NCI-H82 (cell line): ENCODE measurements at places on chromosomes 5 and 9.

DNA sequence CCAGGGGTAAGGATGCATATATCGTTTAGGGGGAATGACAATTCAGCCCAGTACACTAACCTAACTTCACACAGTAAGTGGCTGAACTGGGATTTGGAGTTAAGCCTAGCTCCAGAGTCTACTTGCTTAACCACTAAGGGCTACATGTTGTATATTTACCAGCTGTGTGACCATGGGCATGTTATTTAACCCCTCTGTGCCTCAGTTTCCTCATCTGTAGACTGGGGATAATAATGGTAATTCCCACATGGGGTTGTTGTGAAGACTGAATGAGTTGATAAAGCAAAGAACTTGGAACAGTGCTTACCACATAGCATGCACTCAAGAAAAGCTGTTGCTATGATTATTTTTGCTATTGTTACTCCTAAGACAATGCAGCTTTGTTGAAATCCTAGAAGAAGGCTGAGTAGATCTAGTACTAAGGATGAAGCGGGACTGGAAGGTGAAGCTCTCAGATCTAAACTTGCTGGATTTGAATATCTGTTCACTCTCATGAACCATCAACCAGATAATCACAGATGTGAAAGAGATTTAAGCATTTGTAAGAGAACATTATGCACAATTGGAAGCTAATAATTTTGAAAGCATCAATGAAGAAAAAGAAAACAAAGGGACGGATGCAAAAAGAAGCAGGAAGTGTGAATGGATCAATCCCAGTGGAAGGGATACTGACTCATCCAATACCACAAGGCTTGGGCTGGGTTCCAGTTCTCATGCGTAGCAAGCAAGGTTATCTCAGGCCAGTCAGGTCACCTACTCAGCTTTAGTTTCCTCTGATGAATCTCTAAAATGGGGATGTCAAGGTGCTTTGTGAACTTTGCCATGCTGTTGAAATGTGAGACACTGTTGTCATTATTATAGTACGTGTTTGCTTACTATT, 78.5 kb upstream of the TBC1D2 start:
- no peak for DNase-seq

DNA sequence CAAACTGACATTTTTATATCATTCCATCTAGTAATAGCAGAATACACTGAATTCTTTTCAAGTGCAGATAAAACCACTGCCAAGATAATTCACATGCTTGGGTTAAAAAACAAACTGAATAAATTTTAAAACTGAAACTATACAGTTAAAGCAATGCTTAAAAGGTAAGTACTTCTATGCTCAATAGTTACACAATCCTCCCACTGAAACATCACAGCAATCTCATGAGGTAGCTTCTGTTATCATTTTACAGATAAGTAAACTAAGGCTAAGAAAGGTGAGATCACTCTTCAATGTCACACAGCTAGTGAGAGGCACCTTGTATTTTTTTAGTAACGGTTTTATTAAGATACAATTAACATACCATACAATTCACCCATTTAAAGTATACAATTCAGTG, 13.4 kb upstream of the GOLGA1 start:
- no peak for DNase-seq

DNA sequence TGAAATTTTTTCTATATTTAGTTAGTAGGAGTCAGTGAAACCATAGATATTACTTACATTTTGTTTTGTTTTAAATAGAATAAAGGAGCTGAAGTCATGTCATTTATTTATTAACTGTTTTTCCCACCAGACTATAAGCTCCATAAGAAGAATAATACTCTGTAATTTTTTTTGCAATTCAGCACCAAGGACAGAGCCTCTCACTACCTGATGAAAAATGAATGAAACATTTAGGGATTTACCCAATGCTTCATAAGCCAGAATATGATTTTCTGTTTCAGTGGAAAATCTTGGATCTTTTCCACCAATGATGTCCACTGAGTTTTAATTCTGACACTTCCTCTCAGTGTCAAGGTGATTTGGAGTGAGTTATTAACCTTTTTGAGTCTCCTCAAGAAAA, 624.9 kb upstream of the GRAMD2B start:
- DNase-seq: no peak

- no peak for DNase-seq
These were observed 247.0 kb upstream of the SLC30A5 start for GRCh38 chr5:68846828-68847227.

GRCh38 chr5:16546732-16547131, 70.1 kb downstream of the RETREG1 start:
- DNase-seq: no peak

DNA sequence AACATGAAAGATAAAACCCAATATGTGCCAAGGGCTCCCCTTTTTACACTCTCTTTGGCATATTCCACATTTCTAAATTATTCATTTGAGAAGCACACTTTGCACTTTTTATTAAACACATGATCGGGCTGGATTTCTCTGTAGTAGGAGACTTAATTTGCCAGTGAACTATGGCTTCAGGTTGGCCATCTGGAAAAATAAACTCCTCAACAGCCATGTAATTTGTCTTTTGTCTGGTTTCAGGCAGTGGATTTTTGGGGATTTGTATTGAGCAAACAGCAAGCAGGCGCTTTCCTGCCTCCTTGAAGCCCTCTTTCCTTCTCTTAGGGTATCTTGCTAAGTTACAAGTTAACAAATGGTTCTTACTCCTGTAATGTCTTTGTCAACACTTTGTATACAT, 73.0 kb upstream of the DMRTA1 start:
- no peak for DNase-seq

DNA sequence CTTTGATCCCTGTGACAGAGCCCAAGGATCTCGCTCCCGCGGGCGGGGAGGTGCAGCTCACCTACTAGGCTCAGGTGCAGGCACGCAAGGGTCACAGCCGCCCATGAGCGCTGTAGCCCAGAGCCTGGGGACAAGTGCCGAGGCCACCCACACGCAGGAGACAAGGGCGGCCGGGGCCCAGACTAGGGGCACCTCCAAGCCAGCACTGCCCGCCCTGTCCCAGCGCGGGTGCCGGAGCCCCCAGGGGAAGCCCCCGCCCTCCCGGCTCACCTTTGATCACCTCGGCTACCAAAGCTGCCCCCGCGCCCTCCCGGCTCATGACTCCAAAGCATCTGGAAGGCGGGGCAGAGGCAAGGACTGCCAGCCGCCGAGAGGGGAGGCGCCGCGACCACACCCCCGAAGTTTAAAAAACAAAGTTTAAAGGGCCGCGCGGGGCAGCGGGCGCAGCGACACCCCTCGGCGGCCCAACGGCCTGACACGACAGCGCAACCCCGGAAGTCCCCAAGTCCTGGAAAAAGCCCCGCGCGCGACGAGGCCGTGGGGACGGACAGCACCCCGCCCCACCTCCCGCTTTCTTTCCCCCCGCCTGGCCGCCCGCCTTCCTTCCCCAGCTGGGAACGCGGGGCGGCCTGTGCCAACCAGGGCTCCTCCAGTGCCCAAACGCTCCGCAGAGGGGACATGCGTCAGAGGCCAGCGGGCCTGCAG, 53.0 kb downstream of the CDC14B start:
- peak; percentile 56 for DNase-seq

- DNase-seq: no peak
These were observed 175.3 kb downstream of the ARL15 start for GRCh38 chr5:54135042-54135441.

GRCh38 chr5:127001621-127002296, 28.6 kb downstream of the MARCHF3 start:
- DNase-seq: no peak

DNA sequence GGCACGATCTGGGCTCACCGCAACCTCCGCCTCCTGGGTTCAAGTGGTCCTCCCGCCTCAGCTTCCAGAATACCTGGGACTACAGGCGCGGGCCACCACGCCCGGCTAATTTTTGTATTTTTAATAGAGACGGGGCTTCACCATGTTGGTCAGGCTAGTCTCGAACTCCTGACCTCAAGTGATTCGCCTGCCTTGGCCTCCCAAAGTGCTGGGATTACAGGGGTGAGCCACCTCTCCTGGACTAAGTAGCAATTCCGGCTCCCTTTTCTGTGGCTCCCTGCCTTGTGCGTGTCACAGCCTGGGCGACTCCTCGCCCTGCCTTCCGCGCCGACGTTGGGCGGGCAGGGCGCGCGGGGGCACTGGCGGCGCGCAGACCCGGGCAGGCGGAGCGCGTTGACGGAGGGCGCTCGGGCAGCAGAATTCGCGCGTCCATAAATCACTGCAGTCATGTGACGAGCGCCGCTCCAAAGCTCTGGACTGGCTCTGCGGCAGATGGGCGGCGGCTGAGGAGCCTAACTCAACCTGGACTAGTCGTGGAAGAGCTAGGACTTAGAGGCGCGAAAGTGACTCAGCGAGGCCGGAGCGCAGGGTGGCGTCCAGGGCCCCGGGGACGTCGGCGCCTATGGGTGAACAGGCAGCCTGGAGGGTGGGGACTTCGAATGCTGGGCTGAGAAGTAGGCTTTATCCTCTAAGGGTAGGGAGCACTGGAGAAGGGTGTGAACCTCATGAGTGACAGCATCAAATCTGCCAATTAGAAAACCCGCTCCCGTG, 1.4 kb upstream of the CIZ1 start:
- DNase-seq: peak; percentile 98
